ENCODE measurements at places on chromosomes 1 and 21.

- DNase-seq: no peak
Measured at GRCh38 chr1:171717062-171717718, 24.7 kb downstream of the VAMP4 start.

DNA sequence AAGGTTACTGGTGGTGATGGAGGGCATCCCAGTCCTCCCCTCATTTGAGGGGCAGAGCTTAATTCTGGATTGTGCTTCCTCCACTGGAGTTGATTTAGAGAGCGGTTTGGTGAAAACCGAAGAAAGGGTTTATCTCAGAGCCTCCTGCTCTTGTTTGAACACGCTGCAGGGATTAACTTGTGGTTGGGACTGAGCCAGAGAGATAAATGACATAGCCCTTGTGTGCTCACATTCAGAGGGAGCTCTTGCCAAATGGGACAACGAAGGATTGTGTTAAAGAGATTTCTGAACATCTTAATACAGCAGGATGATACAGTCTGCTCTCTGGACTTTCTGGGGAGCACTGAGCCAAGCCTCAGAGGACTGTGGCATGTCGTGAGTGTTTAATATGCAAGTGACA is 308.2 kb downstream of the DISC1 start:
- DNase-seq: no peak

- DNase-seq: no peak
Measured at GRCh38 chr1:116855773-116856201, 53.9 kb upstream of the PTGFRN start.

- no peak for DNase-seq
Measured at GRCh38 chr21:40049931-40050290, 182.7 kb downstream of the PCP4 start.

- DNase-seq: no peak
Measured at GRCh38 chr21:17085707-17086106, 427.1 kb upstream of the CXADR start.

DNA sequence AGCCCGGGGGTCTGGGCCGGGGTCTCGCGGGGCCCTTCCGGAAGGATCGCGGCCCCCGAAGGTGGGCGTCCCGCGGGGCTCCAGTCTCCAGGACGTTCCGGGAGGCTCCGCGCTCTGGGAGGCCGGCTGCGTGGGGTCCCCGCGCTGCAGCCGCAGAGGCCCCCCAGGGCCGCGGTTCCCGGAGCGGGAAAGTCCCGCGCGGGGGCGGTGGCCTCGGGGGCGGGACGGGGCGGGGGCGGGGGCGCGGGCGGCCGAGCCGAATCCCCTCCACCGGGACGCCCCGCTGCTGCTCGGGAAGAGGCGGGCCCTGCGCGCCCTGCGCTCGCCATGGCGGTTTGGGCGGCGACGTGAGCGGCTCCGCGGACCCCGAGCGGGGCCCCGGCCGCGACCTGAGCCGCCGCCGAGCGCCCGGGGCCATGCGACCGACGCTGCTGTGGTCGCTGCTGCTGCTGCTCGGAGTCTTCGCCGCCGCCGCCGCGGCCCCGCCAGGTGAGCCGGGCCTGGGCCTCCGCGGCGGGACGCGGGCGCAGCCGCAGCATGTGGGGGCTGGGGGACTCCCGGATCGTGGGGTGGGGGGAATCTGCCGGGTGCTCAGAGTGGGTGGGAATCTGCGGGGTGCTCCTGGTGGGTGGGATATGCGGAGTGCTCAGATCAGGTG is at the start of gene IFNGR2:
Gene IFNGR2, plus strand, starts transcription at position 286 of the 658 bp plus-strand sequence. Its CDS starts 131 bp downstream, at position 417.
- DNase-seq: peak; percentile 45

DNA sequence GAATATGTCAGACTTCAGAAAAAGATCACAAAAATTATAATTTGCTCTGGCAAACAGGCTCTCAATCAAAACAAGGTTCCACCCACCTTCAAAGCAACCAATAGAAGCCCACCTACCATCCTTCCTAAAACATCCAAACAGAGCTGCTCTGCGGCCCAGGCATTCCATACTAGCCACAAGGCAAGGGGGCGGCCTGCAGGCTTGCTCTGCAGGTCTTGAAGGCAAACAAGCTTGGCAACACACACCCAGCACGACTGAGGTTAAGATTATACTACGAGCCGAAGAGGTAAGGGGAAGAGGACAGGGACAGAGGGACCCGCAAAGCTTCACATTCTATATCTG is 207.3 kb downstream of the SLC45A1 start:
- no peak for DNase-seq

GRCh38 chr1:20481643-20482498 is 4.1 kb downstream of the CAMK2N1 start:
- DNase-seq: no peak

DNA sequence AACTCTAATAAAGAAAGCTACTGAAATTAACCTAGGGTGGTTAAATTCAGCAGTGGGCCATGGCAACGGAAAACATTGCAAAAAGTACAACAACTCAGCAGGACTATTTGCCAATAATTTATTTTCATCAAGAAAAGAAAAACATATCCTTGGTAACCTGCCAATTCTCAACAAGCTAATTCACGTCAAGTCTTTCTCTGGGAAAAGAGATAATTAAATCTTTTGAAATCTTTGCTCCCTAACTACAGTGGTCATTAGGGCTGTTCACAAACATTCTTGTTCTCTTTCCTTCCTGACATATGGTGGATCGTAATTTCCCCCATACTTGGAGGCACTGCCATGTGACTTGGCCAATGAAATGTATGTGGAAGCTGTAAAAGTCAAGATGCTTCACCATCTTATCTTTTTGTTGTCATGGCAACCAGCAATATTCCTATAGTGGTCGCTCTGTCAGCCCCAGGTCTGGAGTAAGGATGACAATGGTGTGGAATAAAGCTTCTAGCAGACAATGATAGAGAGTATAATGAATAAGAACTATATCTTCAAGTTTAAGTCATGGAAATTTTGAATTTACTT is 29.6 kb upstream of the ZNF326 start:
- DNase-seq: no peak

DNA sequence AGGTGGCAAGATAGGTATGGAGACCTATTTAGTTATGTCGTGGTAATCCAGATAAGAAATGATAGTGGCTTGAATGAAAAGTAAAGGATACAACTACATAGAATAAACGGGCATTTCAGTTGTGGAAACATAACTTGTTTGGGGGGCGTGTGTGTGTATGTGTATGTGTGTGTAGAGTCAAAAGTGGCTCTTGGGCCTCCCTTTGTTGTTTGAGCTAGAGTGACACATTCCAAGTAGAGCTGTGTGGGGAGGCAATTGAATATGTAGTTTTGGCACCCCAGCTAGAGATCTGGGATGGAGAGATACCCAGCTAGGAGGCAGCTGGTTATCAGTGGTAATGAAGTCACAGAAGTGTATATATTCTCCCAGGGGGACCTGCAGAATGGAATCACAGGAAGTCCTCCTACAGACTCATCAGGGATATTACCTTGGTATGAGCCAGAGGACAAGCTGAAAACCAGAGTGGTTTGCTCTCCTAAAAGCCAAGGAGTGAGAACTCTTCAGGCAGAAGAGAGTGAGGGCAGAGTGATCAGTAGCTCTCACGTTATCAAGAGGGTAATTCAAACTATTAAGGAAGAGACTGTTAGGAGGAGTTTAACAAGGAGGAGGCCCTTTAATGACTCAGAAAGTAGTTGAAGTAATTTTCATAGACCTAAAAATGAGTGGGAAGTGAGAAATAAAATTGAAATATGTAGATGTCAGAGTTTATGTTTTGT is 5.1 kb downstream of the CR1L start:
- no peak for DNase-seq

- no peak for DNase-seq
Measured at GRCh38 chr21:23968008-23968407, 1639.3 kb downstream of the MRPL39 start.

DNA sequence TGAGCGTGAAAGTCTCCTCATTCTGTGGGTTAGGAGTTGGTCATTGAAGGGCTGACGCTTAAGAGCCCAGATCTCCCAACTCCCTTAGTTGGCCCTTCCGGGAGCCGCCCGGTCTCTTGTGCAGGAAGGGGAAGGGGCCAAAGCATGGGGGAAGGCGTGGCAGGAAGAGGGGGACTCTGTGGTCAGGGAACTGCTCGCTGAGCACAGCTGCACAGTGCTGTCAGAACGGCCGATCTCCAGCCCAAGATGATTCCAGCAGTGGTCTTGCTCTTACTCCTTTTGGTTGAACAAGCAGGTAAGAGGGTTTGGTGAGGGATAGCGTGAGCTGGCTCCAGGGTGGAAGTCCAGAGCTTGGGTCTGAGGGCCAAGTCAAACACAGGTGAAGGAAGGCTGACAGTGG is at the start of gene FCER1G:
Gene FCER1G, plus strand, starts transcription at position 220 of the 400 bp plus-strand sequence. Its CDS starts 27 bp downstream, at position 247.
- DNase-seq: no peak

DNA sequence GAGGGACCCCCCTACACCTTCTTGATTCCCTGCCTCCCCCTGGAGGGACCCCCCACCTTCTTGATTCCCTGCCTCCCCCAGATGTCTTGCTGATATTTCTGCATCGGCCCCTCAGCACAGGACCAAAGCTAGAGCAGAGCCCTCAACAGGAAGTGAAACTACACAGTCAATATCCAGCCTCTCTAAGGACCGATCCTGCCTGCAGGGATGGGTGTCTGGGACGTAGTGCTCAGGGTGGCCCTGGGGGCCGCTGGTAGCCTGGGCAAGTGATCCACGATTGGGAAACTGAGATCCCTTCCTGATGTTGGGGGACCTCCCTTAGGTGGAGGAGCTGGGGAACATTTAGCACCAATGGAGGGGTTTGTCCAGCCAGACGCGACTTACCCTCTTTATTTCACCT is 3.9 kb upstream of the LEFTY2 start:
- DNase-seq: no peak

DNA sequence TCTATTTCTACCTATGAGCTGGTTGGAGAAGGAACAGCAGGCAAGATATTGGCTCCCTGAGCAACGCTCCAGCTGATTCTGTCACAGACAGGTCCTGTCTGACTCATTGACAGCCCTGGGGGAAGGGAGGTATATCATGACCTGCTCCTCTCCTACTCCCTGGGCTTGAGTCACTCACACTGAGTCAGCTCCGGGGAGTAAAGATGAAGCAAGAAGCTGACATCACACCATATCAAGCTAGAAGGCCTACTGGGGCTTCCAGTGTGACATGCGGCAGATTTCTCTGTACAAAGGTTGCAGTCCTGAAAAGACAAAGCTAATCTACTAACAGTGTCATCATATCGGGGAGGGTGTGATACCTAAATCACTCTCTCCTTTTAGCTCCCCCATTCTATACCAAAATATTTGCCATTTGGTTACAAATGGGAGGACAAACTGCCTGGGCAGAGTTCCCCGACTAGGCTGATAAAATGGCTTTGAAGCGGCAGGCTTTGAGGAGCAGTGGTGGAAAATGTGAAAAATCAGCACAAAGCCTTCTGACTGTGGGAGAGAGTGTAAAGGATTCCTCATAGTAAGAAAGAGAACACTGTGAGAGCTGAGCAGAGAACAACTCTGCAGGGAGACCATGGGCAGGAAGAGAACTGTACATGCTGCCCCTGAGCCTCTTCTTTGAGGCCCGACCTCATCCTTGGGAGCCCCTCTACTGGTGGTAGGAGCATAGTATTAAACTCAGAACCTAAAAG is 15.5 kb downstream of the PI4KB start:
- DNase-seq: peak; percentile 67

- DNase-seq: no peak
Measured at GRCh38 chr1:8539683-8540082, 221.8 kb downstream of the SLC45A1 start.

DNA sequence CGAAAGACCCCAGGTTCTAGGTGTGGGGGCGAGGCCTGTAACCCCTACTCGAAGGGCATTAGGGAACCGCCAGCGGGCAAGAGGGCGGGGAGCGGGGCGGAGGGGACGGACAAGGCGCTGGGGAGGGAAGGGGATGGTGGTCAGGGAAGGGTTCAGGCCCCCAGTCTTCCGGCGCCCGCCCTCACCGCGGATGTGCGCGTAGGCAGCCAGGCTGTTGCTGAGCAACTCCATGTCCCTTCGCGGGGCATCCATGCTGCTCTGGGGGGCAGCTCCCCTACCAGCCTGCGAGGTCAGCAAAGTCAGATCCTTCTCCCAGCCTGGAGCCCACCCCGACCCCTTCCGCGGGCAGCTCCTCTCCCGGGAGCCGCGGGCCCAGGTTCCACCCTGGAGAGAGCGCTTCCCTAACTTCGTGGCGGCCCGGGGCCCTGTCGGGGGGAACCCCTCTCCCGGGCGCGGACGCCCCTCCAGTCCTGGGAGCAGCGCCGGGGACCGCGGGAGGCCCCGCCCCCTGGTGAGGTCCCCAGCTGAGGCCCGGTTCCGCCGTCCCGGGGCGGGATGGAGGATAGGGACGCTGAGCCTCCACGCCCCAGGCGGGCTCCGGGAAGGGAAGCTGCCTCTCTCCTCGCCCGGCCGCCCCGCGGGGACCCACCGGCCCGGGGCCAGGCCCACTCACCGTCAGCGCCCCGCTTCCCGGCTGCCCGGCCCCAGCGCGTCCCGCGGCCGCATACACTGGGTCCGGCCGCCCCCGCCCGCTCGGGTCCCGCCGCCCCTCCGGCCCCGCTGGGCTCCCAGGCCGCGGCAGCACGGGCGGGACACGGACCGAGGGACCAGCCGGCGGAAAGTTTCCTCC is 434 bp downstream of the EVA1B start:
- DNase-seq: no peak

DNA sequence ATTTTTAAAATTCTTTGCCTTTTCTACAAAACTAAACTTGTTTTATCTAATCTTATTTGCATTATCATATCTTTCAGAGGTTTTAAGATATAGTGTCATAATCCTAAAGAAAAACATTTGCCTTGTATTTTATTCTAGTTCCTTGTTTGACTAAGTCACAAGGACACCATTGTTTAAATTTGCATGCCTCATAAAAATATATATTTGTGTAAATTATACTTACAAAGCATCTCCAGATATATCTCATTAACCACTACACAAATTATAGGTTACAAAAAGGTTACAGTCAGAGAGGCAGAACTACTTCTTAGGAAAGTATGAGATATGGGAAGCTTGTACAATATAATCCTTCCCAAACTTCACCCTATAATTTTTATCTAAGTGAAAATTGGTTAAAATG is 4.2 kb upstream of the RGS13 start:
- no peak for DNase-seq

GRCh38 chr1:173431304-173432045 is 45.7 kb upstream of the PRDX6 start:
- DNase-seq: peak; percentile 73

DNA sequence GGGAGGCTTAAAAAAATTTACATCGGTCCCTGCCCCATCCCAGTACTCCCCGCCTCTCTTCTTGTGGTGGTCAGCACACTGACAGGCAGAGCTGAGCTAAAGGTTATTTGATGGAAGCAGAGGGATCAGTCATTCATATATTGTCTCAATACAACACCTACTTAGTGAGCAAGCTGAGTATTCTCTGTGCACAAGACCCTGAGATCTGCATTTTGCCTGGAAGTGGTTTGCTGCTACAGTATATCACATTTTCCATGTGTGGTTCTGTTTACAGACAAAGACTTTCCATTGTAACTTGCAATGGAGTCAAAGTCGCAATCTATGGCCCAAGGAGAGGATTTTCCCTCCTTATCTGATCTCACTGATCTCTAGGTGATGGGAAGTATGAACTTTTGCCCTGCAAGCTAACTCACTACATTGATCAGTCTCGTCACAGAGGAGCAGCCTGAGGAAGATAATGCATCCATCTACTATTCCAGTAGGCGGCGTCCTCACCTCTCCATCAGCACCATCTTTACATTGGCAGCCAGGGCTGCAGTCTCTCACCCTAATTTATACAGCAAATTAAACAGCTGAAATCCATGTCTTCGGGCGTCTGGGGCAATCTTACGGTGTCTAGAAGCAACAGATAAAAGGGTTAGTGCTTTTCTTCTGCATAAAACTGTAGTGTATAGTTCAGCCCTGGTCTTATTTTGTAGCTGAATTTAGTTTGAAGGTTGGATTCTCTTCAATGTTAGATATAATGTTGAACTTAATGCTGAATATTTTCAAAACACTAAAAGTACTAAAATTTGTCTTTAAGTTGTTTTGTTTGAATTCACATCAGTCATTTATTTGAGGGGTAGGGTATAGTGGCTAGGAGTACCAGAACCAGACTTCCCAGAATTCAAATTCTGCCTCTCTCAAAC is 3.2 kb upstream of the TRAF5 start:
- DNase-seq: no peak
